ENCODE measurements at places on chromosomes 6 and 20.

GRCh38 chr6:42629845-42630244 is 66.0 kb downstream of the UBR2 start:
- no peak for DNase-seq

DNA sequence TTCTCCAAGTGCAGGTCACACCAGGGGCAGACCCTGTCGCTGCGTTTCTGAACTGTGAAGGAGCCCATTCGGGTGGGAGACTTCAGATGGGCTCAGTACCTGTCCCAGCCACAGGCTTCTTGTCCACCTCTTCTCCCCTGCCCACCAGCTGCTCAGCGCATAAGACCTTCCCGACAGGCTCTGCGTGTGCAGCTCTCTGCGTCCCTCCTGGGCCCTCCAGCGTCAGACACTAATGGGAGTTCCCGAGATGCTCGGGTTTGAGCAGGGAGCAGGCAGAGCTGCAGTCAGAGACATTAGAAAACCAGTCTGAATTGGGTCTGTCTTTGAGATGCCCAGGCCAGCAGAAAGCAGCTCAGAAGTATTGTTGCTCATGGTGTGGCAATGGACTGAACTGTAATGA is 50.4 kb downstream of the TCP11 start:
- no peak for DNase-seq

GRCh38 chr6:93418033-93418407 is 1.3 kb downstream of the EPHA7 start:
- DNase-seq = no peak

- no peak for DNase-seq
Measured at GRCh38 chr20:17445543-17445942, 85.6 kb downstream of the BFSP1 start.

- no peak for DNase-seq
Measured at GRCh38 chr6:88248709-88249321, 82.7 kb upstream of the CNR1 start.

Measured in T-helper 9 cell (primary cell).